ENCODE measurements at places on chromosomes 12 and 14.

DNA sequence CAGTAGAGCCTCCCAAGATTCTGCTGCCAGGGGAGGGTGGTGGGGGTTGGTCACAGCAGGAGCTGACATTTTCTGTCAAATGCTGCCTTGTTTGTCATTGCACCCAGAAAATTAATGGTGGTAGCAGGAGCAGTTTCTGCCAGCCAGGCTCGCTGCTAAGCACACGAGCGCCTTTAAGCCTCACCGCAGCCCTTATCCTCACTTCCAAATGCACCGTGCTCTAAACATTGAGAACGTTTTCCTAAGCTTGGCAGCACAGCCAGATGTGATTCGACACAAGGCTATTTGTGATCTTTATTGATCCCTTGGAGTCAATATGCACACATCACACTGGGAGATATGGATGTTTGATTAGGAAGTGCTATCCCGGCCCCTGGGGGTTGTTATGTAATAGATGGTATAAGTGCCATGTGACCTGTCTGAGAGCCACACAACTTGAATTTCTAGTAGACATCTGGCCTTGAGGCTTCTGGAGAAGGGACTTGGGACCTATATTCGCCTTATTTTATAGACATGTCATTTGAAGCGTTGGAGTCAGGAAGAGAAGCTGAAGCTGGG lies 31.6 kb upstream of the BEGAIN start:
- DNase-seq, result no peak

GRCh38 chr14:71403656-71404055 lies 496.4 kb downstream of the PCNX1 start:
- DNase-seq, result no peak

GRCh38 chr14:95774265-95775160 lies 60.6 kb upstream of the TCL1A start:
- DNase-seq, result peak; percentile 27

GRCh38 chr12:42962384-42962783 lies 372.8 kb upstream of the PRICKLE1 start:
- no peak for DNase-seq

DNA sequence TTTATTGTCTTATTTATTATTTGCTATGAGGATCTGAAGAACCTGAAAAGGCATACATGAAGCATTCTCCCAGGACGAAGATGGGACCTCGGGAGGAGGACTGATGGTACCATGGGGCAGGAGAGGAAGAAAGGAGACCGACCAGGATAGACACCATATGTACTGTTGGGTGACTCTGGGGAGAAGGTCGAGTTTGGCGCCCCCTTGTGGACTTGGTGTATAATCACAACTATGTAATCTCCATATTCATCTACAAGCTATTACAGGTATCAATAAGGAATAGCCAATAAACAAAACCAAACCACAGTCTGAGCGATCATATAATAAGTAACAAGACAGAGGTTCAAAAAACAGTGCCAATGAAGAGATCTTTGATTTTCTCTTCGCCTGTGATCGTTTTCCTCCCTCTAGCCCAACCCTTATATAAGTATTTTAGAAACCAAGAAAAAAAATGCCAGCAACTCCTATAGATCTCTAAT lies 139.1 kb downstream of the SPTSSA start:
- DNase-seq, result peak; percentile 48
